ENCODE measurements at places on chromosomes 12 and 14. TPM values are rescaled to one million over a fixed set of nuclear protein-coding genes. Genes with fewer than 3 reads are reported as not detected.

DNA sequence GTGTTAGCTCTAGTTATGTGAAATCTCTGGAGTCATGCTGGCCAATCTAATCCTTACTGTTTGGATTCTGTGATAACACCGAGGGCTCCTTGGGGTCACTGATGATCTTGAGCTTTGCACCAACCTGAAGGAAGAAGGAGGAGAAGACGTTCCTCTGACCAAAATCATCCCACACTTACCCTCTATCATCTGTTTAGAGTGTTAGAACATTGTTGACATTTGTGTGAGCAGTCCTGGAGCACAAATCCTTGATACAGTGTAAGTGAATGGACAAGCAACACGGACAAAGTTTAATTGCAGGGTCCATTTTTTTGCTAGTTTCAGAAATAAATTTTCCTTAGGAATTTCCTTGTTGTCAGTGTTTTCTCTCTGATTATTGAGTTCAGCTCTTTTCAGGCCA is 181.7 kb downstream of the AKAP6 start:
- no peak for DNase-seq

GRCh38 chr12:19192710-19193109 is 63.2 kb downstream of the PLEKHA5 start:
- DNase-seq, result no peak

GRCh38 chr12:83092129-83092528 is 405.4 kb downstream of the TMTC2 start:
- no peak for DNase-seq

DNA sequence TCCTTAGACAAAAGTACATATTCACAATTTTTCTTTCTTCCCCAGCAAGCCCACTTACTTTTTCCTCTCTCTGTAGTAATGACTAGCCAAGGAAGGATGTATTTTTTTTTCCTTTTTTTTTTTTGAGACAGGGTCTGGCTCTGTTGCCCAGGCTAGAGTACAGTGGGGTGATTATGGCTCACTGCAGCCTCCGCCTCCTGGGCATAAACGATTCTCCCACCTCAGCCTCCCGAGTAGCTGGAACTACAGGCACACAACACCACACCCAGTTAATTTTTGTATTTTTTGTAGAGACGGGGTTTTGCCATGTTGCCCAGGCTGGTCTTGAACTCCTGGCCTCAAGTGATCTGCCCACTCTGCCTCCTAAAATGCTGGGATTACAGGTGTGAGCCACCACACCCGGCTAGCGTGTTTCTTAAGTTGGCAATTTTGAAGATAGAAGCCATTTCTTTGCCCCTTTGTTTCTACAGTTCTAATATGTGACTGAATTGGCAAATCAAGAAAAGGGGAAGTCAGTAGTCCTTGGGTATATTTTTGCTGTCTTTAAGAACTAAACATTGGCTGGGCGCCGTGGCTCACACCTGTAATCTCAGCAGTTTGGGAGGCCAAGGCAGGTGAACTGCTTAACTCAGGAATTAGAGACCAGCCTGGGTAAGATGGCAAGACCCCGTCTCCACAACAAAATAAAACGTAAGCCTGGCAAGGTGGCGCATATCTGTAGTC is 3.2 kb upstream of the NACA start:
- DNase-seq, result peak; percentile 26

Gene NPAS3
- total RNA-seq, result 3.6 TPM

- no peak for DNase-seq
These were observed 1.4 kb downstream of the RAN start for GRCh38 chr12:130873106-130873795.

DNA sequence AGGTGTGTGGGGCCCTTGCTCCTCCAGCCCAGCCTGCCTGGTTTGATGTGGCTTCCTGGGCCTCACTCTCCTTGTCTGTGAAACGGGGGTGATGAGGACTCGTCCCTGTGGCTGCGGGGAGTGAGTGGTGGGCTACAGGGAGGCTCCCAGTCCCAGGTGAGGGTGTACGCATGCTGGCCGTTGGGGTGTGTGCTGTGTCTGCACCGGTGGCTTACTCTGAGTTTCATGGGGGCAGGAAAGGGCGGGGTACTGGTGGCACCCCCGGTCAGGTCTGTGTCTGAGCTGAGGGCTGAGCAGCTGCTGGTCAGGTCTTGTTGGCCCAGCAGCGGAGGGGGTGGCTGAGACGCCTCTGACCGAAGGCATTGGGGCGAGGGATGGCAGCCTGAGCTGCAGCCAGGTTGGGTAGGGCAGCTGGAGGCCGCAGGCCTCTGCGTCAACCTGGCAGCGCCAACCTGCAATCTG is 11.2 kb downstream of the ULK1 start:
- DNase-seq, result no peak

DNA sequence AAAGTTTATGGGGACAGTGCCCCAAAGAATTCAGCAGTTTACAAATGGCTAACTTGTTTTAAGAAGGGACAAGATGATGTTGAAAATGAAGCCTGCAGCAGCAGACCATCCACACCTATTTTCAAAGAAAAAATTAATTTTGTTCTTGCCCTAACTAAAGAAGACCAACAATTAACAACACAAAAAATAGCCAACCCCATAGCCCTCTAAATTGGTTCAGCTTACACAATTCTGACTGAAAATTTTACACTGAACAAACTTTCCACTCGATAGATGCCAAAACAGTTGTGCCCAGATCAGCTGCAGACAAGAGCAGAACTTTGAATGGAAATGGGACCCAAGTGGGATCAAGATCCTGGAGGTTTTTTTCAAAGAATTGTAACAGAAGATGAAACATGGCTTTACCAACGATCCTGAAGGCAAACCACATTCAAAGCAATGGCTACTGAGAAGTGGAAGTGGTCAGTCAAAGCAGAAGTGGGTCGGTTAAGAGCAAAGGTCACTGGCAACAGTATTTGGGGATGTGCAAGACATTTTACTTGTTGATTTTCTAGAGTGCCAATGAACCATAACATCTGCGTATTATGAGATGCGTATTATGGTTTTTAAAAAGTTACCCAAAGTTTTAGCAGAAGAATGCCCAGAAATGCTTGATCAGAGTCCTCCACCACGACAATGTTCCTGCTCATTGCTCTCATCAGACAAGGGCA is 30.0 kb downstream of the SLC39A9 start:
- DNase-seq, result no peak

- DNase-seq, result no peak
These were observed 10.1 kb downstream of the TMEM119 start for GRCh38 chr12:108587826-108588225.

DNA sequence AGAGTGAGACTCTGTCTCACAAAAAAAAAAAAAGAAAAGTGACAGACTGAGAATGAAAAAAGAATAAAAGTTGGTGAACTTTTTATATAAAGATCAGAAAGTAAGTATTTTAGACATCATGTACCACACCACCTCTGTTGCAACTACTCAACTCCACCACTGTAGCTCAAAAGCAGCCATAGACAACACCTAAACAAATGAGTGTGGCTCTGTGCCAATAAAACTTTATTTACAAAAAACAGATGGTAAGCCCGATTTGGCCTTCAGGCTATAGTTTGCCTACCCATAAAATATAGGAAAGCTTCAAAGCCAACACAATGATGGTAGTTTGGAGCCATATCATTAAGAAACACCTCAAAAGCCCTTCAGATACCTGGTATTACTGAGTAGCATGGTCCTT is 154.5 kb upstream of the FOXN3 start:
- no peak for DNase-seq

DNA sequence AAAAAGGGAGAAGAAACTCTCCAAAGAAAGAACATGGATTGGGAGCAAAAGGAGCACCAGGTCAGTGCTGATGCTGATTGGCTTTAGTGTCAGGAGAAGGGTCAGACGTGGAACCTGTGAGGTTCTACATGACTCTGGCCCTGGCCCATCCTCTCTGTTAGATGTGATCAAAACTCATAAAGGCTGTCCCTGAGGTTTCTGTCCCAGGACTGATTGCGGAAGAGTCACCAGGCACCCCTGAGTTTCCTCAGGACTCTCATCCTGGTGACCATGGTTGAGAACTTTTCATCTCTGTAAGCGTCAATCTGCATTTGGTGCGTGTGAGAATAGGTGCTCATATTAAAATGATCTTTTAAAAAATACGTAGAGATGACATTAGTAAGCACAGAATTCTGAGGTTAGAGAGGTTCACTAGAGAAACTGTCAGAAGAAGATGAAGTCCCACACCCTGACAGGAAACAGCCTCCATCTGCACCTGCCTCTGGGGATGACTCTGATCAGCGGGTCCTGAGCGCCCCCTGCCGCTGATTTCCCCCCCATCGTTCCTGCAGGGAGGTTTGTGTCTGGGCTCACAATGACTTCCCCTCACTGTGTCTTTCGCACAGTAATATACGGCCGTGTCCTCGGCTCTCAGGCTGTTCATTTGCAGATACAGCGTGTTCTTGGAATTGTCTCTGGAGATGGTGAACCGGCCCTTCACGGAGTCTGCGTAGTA is 741.8 kb downstream of the TMEM121 start:
- DNase-seq, result no peak

Gene SLC7A7
- total RNA-seq, result 25.5 TPM

Gene FOXN4
- not detected for total RNA-seq

Gene RFX4
- 0.13 TPM for total RNA-seq

DNA sequence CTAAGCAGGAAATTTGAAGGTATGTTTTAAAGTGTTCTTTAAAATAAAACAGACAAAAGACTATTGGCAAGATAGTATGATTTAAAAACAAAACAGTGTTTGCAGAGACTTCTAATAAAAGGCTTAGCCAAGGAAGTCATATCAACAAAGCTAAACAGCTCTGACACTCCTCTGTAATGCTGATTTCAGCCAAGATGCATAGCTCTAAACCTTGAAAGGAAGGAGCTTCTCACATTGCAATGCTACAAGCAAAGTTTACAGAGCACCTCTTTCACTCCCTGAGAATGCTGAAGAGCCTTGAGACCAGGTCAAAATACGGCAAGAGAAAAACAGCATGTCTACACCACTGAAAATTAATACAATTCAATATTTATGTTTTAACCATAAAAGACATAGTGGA is 51.8 kb downstream of the PARP11 start:
- no peak for DNase-seq

DNA sequence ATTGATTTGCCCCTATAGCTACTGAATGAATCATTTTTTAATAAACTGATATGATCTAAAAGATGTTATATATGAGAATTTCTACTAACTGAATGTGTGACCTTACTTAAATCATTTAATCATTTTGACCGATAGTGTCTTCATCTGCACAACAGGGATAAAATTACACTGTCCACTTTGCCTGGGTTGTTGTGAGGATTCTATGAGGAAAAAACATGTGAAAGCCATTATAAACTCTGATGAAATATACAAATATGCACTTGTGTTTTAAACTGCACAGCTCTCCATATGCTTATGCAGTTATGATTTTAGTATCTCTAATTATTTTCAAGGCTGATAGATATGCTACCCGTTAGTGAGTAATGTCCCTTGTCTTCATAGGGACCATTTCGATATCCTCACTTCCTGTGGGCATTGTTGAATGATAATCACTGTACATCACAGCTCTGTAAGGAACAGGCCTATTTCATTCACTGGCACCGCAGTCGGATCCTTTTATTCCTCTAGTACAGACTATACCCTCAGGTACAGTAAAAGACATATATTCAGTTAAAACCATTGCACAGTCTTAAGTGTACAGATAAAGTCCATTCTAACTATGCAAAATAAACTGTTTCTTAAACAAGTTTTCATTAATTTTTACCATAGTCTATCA is 88.7 kb upstream of the RAP1B start:
- no peak for DNase-seq

Gene REP15
- 2.3 TPM for total RNA-seq

- DNase-seq, result no peak
These were observed 14.8 kb downstream of the ELK3 start for GRCh38 chr12:96208801-96209549.

DNA sequence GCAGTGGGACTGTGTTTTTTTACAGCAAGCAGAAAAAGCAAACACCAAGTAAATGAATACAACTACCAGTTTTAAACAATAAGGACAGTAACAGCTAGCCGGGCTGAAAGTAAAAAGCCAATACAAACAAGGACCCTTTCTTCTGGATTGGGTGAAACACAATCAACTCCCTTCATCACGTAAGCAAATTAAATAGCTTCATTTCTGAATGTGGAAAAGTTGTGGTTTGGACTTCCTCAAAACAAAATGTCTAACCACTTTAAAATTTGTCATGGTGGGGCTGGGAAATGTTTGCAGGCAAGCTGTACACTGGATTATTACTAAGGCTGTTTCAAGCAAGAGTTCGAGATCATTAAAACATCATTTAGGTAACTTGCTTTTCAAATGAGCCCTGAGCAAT is 47.4 kb downstream of the TCHP start:
- no peak for DNase-seq

DNA sequence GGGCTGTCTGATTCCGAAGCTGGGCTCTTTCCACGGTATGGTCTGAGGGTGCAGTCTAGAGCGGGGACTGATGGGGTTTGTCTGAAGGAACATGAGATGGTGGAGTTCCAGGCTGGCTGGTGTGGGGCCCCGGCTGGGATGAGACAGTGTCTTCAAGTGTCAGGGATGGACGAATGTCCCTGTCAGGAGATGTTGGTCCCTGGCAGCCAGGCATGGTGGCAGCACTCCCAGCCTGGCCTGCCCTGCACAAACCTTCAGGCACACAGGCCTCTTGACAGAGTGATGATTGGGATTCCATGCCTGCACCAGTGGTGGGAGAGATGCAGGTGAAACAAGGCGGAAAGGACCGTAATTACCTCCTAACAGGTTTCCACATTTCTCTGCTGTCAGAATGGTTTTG is 221.9 kb downstream of the CACNA1C start:
- peak; percentile 47 for DNase-seq

- no peak for DNase-seq
These were observed 25.0 kb downstream of the RXYLT1 start for GRCh38 chr12:63804746-63805145.

- peak; percentile 75 for DNase-seq
These were observed 13.7 kb downstream of the SPRYD3 start for GRCh38 chr12:53065470-53065869.

DNA sequence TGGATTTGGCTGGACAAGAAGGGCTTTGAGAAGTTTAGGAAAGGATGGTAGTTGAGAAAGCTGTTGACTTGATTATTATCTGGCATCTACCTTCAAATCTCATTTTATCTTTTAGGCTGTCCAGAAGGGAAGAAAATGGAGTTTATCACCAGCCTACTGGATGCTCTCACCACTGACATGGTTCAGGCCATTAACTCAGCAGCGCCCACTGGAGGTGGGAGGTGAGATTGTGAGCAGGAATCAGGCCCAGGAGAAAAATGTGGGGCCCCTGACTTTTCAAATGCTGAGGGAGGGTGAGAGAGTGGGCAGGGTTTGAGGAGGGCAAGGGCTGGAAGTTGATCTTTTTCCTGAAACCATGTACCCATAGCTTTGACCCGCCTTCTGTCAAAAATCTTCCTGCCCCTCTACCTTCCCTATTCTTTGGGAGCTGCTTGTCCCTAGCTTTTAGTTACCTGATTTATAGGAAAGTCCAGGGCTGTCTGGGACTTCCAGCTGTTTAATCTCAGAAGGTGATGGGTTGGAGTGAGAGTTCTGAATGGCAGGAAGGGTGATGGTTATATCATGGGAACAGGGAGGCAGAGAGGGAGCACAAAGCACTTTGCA is 134.2 kb downstream of the SMOC1 start:
- no peak for DNase-seq
